ENCODE measurements at places on chromosomes 5 and 9. TPM values are rescaled to one million over a fixed set of nuclear protein-coding genes. Genes with fewer than 3 reads are reported as not detected.

GRCh38 chr9:73684601-73685000, 532.9 kb downstream of the ANXA1 start:
- peak; percentile 5 for DNase-seq

DNA sequence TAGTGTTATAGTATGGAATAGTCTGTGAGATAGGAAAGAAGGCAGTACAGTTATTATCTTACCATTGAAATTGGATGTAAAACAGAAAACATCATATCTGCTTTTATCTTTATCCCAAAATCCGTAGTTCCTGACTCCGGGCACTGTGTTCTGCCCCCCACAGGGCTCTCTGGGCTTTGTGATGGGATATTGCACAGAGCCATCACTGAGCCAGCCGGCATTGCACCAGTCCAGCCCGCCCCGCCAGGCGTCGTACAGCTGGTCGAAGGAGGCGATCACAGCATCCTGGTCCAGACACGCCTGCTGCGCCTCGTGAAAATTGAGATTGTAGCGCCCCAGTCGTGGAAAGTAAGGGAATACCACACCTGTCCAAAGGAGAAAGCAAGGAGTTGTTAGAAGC, 76.4 kb downstream of the HAPLN1 start:
- DNase-seq = no peak

GRCh38 chr9:3698076-3698475, 172.3 kb upstream of the RFX3 start:
- no peak for DNase-seq

THBS4 gene
- total RNA-seq = 25.6 TPM

PHYHD1 gene
- 25.3 TPM for total RNA-seq

F2RL2 gene
- total RNA-seq = 0.98 TPM

GRCh38 chr5:37645707-37646106, 194.1 kb downstream of the GDNF start:
- DNase-seq = no peak

DNA sequence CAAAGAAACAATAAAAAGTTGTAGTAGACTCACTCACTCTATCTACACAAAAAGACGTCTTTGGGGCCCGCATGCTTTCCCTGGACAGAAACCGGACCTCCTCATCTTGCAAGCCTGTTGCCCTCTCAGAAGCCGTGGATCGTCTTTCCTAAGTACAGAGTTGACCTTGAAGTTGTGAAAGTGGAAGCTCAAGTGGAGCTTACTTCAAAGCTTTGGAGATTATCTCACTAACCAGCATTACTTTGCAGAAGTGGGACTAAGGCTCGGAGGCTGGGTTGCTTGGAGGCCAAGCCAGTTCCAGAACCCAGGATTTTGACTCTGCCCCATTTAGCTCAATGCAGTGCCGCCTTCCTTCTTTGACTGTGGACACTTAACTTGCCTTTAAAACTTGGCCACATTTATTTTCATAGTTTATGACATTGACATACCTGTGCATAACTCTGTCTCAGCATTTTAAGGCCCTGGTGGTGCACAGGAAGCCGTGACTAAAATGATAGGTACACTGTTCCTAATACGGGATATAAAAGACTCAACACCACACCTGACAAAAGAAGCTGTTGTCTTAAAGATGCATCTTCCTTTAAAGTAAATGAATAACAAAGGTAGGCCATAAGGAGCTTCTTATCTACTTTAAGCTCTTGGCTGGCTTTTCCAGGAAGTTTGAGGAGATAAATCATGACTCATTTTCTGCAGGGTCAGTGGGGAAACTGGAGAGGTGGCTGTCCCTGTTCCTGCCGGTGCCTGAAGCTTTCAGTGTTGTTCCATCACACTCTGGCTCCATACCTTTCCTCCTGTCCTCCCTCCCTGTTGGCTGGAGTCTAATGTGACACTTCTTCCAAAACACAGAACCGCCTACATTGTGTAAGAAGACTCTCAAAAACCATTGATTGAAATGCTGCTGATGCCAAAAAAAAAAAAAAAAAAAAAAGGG, 10.7 kb downstream of the SLC25A25 start:
- peak; percentile 54 for DNase-seq

- DNase-seq = peak; percentile 76
These were observed 10.8 kb downstream of the FIBCD1 start for GRCh38 chr9:130927995-130928900.

DNA sequence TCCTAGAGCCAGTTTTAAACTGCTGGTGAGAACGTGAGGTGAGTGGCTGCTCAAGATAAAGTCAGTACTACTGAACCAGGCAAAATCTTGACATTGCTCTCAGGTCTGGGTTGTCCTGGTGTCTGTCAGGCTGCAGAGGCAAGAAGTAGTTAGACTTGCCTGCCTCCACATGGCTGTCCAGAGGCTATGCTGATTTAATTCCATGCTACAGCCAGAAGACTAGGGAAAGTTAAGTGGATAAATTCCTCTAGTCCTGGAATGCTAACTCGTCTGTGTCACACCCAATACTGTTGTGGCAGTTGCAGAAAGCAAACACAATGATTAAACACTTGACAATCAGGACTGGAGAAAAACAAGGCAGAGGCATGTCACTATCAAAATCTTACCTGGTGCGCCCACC, 118.9 kb downstream of the ACER2 start:
- peak; percentile 43 for DNase-seq

RHOBTB3 gene
- 477 TPM for total RNA-seq

- no peak for DNase-seq
These were observed 553.0 kb downstream of the EBF1 start for GRCh38 chr5:158546748-158547147.

DNA sequence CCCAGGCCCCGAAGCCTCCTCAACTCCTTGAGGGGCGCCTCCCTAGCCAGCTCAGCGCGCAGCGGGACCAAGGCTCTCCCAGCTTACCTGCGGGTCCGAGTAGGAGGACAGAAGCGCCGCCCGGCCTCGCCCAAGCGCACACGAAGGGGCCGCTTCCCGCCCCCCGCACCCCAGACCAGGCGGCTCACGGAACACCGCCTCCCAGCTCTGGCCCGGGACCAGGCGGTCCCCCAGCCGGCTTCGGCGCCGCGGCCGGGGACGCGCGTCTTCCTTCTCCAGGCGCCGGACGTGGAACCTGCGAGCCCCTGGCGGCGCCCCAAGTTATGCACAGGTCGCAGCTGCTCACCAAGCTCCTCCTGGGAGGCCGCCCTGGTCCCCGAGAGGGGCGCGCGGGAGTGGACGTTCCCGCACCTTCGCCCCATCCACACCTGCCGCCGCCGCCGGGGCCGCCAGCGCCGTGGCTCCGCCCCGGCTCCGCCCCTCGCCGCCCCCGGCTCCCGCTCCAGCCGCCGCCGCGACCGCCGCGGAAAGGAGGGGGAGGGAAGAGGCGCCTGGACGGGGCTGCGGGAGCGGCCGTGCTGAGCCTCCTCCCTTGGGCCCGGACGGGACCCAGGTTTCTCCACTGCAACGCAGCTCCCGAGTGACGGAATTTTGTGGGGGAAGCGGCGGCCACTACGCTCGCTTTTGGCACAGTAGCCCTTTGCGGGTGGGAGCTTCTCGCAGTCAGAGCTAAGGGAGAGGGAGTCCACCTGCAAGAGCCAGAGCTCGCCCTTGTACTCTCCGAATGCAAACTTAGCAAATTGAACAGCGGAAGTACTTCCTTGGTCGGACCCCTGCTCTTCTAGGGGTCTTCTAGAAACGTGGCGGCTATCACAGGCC, 77.5 kb upstream of the IFNE start:
- peak; percentile 83 for DNase-seq

DNA sequence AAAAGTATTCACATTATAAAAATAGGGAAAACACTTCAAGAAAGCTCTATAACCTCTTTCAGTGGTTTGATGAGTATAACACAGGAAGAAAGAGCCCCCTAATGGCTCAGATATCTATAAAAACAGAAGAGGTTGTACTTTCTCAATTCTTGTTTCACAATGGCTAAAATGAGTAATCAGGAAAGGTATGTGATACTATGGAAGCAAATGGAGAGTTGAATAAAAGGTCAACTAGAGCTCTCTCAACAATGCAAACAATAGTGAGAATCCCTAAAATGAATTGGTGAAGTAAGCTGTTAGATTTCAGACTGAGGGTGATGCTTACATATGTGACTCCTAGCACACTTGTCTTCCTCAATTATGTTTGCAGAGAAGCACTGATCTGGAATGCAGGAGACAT, 584.6 kb upstream of the CDH18 start:
- no peak for DNase-seq

GCNT4 gene
- 0.07 TPM for total RNA-seq

GRCh38 chr5:179731791-179732411, 721 bp upstream of the MAML1 start:
- no peak for DNase-seq

DNA sequence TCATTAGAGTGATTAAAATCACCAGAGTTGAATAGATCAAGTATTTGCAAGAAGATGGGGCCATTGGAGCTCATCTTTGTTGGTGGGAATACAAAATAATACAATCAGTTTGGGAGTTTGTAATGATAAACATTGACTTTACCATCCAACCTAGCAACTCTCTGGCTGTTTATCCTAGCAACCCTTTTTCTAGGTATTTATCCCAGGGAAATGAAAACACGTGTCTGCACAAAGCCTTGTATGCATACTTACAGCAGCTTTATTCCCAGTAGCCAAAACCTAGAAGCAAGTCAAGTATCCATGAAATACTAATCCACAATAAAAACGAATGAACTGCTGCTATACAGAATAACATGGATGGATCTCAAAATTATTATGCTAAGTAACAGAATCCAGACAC, 152.7 kb upstream of the DAB2 start:
- DNase-seq = no peak

GDA gene
- total RNA-seq = 0.18 TPM

KCNMB1 gene
- total RNA-seq = 1.9 TPM

DNA sequence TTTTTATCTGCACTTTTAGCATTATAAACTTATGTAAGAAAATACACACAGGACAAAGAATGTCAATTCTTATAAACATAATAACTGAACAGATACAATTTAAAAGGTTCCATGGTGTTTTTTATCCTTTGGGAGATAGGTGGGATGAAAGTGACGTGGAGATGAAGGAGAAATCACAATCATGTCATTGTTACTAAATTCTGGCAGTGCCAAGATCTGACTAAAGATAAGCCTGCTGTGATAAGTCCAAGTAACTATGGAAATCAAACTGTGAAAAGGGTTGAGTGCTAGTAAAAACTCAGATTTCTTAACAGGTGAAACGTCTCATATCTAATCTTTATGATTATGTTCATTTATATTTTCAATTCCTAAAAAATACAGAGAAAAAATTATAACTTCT, 11.1 kb downstream of the LEAP2 start:
- no peak for DNase-seq

GRCh38 chr5:67142816-67143215, 53.8 kb downstream of the CD180 start:
- no peak for DNase-seq

OCLN gene
- 5.6 TPM for total RNA-seq

- DNase-seq = no peak
These were observed 12.1 kb downstream of the PSAT1 start for GRCh38 chr9:78309066-78309465.

DNA sequence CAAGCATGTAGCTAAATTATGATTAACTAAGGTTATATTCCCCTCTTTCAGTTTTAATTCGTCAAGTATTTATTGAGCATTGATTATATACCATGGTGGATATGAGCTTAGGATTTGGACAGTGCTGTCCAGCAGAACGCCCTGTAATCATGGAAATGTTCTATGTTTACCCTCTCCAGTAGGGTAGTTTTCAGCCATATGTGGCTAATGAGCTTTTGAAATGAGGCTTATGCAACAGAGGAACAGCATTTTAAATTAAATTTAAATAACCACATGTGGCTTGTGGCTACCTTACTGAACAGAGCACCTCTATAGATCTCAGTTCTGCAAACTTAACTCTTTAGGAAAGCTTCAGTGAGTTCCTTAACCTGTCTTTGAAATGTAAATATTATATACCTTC, 59.1 kb downstream of the JMY start:
- DNase-seq = no peak

DDX4 gene
- total RNA-seq = not detected

DNA sequence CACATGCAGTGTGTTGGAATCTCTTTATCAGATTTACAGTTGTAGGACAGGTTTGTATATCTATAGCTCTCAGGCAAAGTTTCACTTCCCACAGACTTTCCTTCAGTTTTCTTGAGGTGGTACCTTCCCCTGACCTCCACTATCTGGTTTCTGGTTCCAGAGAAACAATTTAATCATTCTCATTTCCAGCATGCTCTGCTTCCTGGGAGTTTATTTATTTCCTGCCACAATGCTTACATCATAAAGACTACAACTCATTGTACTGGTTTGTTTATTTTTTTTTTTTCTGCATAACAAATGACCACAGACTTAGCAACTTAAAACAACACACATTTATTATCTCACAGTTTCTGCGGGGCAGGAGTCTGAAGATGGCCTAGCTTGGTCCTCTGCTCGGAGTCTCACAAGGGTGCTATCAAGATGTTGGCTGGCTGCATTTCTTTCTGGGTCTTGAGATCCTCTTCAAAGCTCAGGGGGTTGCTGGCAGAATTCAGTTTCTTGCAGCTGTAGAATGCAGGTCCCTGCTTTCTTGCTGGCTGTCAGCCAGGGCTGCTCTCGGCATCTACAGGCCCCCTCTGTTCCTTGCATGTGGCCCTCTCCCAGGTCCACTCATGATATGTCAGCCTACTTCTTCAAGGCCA, 247.7 kb downstream of the ENC1 start:
- DNase-seq = no peak

- DNase-seq = no peak
These were observed 92.7 kb downstream of the AOPEP start for GRCh38 chr9:94819161-94819687.
